Right ventricle myocardium superior (tissue), 1 donor: ENCODE measurements at places on chromosomes 12 and 14. TPM values are rescaled to one million over a fixed set of nuclear protein-coding genes. Genes with fewer than 3 reads are reported as not detected.

DNA sequence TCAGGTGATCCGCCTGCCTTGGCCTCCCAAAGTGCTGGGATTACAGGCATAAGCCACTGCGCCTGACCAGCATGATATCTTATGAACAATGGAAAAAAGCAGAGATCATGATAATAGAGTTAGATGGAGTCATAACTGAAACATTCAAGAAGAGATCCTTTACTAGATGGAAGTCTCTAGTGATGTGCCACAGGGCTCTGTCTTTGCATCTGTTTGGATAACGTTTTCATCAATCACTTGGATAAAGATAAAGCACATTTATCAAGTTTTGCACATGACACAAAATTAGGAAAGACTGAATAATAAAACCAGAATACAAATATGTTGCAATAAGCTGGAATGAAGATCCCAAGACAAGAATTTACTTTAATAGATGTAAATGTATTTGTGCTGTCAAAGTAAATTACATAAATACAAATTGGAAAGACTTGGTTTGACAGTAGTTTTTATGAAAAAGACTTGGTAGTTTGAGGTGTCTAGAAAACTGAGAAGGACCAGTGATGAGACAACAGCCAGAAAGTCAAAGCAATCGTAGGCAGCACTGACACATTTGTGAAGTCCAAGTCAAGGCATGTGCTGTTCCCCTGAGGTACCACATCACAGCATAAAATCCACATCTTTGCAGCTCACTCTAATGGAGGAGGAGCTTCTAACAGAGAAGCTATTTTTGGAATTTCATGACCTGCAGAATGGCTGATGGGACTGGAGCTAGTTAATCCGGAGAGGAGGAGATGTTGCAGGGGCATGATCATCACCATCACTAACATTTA, 28.5 kb downstream of the GPRC5A start:
- no peak for DNase-seq

ADAMTS20 gene
- total RNA-seq = not detected

MIP gene
- not detected for total RNA-seq

SLC25A29 gene
- total RNA-seq = 17.6 TPM

KRT81 gene
- total RNA-seq = not detected

DNA sequence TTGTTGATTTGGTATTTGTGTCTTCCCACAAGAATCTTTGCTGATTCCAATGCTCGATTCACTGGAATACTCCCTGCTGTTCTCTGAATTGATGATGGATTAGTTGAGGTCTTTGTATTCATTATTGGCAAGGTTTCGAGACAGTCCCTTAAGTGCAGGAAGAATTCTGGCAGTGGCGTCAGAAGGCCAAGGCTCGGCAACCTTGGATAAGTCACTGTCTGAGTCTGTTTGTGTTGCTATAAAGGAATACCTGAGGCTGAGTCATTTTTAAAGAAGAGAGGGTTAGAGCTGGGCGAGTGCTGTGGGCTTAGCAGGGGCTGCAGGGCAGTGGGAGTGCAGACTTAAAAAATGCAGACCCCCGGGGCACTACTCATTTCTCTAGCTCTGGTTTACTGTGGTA, 56.9 kb downstream of the CHST11 start:
- no peak for DNase-seq

GRCh38 chr12:42217656-42218055, 20.4 kb downstream of the YAF2 start:
- DNase-seq = no peak

DNA sequence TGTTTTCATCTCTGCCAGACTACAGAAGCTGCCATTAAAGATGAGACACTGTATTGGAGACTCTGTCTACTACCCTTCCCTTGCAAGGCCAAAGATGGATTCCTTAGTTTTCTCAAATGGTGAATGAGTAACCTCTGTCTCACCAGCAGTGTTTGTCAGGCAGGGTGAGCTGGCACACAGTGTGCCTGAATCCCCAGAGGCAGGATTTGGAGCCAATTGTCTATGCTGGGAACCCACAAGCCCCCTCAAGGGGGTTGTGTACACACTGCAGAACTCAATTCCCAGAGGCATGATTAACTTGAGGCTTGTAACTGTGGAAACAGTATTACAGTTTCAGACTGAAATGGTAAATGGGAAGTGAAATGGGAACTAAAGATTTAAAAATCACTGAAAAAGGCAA, 136.8 kb upstream of the PTPRB start:
- DNase-seq = no peak

GPRC5A gene
- total RNA-seq = 2.0 TPM

CD9 gene
- total RNA-seq = 51.9 TPM

GRCh38 chr14:51562816-51563215, 88.9 kb upstream of the FRMD6 start:
- no peak for DNase-seq
